ENCODE measurements at places on chromosomes 4 and X. TPM values are rescaled to one million over a fixed set of nuclear protein-coding genes. Genes with fewer than 3 reads are reported as not detected.

DNA sequence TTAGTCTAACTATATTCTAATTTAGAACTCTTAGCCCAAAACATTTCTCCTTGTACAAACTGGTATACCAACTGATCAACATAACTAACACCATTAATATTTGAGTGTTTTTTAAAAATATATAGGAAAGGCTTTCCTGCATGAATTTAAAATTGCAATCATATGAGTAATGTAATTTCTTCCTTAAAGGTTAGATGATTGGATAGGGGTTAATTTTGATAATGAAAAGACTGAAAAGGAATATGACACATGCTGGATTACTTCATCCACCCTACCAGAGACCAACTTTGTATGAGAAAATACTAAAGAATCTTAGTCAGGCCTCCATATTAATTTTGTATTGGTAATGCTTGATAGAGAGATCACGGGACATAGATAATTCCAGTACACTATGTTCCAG, 25.1 kb upstream of the PLS3 start:
- DNase-seq = no peak

- peak; percentile 3 for DNase-seq
Observed at GRCh38 chrX:267771-268261, 13.4 kb upstream of the PLCXD1 start.

DNA sequence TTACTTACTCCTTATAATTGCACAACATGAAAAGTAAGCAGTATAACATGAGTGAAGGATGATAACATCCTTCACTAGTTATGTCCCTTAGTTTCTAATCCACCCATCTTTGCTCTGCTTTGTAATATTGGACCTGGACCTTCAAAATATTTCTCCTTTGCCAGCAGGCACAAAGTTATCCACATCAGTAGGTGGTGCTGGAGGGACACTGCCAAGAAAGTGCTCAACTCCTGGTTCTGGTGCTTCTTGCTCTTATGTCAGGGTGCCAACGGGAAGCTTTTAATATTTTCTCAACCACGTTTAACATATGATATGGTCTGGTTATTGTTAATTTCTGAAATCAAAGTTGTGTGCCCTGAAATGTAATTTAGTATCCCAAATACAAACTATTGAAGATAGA, 49.1 kb downstream of the TMEM165 start:
- DNase-seq = no peak

- no peak for DNase-seq
Observed at GRCh38 chr4:93658443-93658842, 170.1 kb upstream of the ATOH1 start.

DNA sequence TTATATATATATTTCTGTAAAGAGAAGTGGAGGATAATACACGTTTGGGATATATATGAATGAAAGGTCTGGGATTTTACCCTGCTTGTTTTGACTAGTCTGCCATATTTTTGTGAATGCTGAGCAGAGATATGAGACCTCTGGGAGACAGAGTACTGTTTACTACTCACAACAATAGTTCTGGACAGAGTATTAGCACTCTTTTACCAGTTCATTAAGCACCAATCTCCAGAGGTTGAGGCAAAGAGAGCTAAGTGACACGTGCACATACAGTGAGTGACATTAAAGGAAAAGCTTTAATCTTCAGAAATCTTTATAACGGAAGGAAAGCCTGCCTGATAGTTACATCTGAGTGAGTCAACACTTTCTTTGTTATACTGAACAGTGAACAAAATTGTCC, 1452.7 kb upstream of the TENM3 start:
- DNase-seq = no peak

DNA sequence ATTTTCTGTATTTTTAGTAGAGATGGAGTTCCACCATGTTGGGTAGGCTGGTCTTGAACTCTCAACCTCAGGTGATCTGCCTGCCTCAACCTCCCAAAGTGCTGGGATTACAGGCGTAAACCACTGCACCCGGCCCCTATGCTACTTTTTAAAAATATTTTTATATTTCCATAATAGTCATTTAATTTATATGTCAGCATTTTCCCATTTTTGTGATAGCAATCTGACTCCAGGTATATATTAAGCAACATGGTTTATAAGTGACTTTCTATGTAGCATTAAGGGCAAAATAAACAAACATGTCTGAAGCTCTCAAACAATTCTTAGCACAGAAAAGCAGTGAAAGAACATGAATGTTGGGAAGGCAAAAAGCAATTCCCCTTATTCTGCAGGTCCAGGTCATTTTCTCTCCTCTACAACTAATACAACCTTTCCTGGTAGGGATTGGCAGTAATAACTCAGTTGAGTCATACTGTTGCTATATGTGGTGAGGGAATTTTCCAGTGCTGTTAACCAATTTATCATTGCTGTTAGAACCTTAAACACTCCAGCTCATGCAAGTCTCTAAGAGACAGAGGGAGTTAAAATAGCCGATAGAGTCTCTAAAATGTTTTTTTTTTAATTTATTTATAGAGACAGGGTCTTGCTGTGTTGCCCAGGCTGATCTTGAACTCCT, 24.0 kb downstream of the SMIM14 start:
- no peak for DNase-seq

- DNase-seq = no peak
Observed at GRCh38 chr4:38780833-38781484, 1.8 kb downstream of the TLR10 start.

HSD17B13 gene
- total RNA-seq = 0.59 TPM

RPS6KA3 gene
- 37.0 TPM for total RNA-seq

C1QTNF7 gene
- total RNA-seq = 14.9 TPM

FAM184B gene
- total RNA-seq = 0.59 TPM

AWAT2 gene
- not detected for total RNA-seq

TAF1 gene
- total RNA-seq = 54.4 TPM

Measured in breast epithelium (tissue), 4 donors.